IMR-90 (cell line): ENCODE measurements at places on chromosomes 5 and 9.

GRCh38 chr5:78858364-78858763 lies 126.7 kb downstream of the ARSB start:
- no peak for DNase-seq

DNA sequence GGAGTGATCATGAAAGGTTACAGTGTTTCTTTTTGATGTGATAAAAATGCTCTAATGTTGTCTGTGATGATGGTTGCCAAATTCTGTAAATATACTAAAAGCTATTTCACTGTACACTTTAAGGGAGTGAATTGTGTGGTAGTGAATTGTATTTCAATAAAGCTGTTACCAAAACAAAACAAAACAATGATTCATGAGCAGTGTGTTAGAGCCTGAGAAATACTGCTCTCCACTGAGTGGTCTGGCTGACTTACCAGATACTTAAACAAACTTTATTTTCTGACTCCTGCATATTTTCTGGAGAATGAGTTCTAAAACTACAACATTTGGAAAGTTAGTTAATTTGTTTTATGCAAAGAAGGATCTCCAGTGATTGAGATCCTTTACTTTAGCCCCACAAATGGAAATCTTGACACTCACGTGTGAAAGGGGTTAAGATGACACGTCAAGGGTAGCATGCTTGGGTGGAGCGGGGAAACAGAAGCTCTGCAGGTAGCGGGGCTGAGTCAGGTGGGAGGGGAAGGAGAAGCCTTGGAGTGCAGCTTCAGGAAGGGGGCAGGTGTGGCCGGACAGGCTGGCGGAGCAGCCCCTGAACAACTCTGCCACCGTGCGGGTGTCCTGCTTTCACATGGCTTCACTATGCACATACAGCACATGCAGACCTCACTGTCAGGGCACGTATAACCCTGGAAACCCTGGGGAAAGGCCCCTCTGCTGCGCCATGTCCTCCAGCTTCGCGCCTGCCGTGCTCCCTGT lies 256.7 kb downstream of the IRX1 start:
- DNase-seq = no peak

- DNase-seq = no peak
Observed at GRCh38 chr5:59712836-59713497, 180.6 kb downstream of the PDE4D start.

GRCh38 chr5:167503926-167504720 lies 787.3 kb upstream of the WWC1 start:
- DNase-seq = no peak

DNA sequence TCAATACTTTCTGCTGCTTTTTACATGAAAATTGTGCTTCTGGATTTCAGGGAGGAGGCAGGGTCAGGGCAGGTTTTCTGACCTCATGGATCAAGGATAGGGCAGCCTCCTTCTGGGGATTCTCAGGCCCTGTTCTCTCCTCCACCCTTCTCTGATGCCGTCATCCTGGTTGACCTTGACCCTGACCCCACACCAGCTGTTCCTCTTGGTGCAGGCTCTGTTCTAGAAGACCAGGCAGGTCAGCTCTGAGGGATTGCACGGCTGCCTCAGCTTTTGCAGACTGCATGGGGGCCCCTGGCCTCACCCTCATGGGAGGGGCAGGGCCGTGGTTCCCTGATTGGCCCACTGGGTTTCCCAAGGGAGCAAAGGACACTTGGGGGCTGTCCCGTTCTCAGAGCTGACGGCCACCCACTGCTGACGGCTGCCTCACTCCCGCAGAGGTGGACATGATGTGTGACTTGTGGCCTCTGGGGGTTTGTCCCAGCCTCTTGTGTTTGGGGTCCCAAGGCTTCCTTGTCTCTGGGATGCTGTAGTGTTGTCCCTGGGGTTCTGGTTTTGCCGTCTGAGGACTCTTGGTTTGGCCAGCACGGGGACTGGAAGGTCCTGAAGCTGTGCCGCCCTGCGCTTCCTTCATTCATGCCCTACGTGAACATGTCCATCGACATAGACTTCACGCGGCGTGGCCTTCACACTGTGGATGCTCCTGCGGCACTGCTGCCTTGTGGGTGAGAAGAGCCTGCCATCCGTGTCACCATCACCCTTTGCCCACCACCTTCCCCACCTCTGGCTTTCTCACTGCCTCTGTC lies 34.5 kb downstream of the CEP72 start:
- no peak for DNase-seq

- DNase-seq = no peak
Observed at GRCh38 chr9:136923881-136924280, 20.7 kb downstream of the FBXW5 start.

- no peak for DNase-seq
Observed at GRCh38 chr9:69472101-69472620, 147.1 kb downstream of the ENTREP1 start.

DNA sequence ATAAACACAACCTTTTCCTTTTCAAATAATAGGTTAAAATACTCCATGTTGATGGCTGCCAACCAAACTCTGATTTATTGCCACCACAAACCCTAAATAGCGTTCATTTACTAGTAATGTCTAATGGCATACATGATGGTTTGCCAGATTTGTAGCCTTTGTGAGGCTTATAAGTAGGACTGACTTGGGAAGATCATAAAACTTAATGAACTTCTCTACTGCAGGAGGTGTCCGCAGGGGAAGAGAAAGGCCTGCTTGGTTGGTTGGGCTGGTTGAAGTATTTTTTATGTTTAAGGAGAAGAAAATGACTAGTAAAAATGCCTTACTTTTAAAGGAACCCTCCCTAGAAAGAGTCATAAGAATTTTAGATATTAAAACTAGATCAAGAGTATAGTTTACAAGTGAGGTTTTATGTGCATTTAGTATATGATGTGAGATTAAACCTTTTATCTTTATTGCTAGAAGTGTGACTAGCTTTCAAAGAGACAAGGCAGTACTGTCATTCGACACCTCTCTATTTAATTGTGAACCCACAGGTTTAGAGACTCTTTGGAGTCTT lies 5.0 kb downstream of the PBX3 start:
- no peak for DNase-seq

DNA sequence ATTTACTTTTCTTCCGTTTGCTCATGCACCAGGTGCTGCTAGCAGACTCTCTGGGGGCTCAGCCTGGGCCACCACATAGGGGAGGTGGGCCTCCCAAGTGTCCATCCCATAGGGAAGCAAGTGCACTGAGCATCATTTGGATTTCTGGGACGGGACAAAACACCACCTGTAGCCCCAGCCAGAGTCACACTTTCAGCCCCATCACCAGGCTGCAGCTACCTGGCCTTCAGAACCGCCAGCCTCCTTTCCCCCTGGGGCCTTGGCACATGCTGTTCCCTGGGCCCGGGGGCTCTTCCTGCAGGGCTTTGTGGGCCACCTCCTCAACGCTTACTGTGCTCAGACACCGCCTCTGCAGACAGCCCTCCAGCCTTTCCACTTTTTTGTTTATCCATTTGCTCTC lies 19.6 kb upstream of the SUSD3 start:
- DNase-seq = no peak

DNA sequence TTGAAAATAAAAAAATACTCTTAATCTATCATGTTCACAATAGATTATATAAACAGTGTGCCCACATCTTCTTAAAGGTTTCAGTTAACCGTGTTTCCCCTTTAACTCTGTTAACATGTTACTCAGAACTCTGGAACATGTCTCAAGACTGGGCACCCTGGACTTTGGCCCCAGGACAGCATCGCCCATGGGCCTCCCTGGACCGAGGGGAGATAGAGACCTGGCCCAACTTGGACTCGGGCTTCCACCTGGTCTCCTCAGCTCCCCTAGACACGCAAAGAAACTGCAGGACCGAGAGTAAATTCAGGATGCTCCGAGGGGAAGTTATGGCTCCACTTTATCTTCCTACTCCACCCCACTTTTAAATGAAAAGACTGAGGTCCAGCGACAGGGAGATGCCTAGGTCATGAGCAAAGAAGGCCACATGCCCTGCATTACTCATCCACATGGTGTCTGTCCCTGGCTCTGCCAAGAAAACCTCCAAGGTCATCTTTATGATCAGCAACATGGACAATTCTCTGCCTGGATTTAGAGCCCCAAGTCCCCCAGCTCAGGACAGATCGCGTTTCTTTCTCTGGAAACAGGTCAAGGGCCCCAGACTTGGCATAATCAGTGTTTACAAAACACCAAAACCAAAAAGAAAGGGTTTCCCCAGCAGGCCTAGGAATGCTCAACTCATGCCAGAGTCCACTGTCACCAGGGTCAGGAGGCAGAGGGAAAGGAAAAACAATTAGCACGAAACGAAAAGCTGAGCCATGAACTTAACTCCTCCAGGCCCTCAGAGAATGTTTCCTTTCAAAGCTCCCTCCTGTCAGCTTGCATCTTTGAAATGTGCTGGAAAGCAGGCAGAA lies 17.4 kb downstream of the GPX3 start:
- DNase-seq = peak; percentile 75

GRCh38 chr9:21711504-21711903 lies 90.9 kb upstream of the MTAP start:
- peak; percentile 54 for DNase-seq

DNA sequence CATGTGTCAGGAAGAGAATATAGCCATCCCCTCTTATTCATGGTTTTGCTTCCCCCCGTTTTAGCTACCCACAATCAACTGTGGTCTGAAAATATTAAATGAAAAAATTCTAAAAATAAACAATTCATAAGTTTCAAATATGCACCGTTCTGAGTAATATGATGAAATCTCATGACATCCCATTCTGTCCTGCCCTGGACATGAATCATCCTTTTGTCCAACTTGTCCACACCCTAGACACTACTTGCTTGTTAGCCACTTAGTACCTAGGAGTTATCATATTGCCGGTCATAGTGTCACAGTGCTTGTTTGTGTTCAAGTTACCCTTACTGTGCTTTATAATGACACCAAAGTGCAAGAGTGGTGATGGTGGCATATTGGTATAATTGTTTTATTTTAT lies 113.5 kb downstream of the CAAP1 start:
- DNase-seq = peak; percentile 5

DNA sequence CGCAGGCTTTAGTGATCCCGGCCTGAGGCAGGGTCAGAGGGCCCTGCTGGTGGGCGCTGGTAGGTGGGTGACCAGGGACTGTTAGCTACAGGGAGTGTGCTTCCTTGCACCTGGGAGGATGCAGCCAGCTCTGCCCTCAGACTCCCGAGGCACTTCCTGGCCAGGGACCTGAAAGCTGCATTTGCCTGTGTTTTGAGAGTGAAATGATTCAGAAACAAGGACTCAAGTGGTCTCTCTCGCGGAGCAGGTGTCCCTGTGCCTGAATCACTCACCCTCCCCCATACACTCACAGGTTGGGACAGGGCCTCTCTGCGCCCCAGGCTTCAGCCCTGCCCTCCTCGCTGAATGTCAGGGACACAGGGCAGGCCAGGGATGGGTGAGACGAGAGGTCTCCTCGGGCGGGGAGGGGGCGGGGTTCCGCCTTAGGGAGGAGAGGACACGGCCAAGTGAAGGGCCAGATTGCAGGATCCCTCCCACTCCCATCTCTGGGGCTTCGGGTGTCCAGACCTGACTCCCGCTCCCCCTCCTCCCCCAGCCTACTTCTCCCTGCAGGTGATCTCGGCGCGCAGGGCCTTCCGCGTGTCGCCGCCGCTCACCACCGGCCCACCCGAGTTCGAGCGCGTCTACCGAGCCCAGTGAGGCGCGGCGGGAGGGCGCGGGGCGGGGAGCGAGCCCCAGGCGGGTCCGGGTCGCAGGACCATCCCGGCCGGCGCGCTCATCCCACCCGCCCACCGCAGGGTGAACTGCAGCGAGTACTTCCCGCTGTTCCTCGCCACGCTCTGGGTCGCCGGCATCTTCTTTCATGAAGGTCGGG lies 1.5 kb downstream of the LTC4S start:
- no peak for DNase-seq

- DNase-seq = peak; percentile 85
Observed at GRCh38 chr5:91170266-91170665, 212.9 kb downstream of the ARRDC3 start.

DNA sequence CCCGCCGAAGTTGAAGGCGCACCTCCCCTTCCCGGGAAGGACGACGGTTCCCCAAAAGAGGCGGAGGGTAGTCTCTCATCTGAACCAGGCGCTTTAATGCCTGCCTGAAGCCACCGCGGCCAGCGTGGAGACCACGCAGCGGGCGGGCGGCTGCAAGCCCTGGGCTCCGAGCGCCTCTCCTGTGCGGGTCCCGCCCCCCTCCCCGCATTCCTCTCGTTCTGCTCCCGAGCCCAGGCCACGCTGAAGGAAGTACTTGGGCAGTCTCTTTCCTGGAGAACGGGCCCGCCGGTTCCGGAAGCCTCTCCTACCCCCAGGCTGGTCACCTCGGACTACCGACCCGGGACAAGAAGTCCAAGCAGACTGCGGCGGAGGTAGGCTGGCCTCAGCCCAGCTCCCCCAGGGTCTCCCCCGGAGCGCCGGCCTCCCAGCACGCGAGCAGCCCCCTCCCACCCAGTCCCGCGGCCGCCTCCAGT lies 571 bp downstream of the PPIC start:
- DNase-seq = peak; percentile 29

- peak; percentile 75 for DNase-seq
Observed at GRCh38 chr9:120931231-120932085, 4.9 kb upstream of the TRAF1 start.

DNA sequence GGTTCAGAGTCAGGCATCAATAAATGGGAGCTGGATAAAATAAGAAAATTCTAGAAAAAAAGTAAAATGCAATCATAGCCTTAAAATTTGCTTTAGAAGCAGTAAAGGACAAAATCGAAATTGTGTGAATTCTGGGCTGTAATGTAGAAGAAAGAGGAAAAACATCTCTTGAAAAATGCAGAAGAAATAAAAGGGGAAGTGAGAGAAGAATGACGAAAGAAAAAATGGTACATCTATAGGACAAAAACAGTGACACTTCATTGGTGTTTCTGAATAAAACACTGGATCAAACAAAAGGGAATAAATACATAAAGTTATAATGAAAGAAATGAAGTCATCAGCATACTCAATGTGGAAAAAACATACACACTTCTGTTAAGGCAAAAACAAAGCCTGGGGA lies 642.3 kb downstream of the ACTL7B start:
- no peak for DNase-seq

- no peak for DNase-seq
Observed at GRCh38 chr5:85334-85995, 6.5 kb upstream of the PLEKHG4B start.

- no peak for DNase-seq
Observed at GRCh38 chr5:166032601-166033000, 2258.8 kb upstream of the WWC1 start.

- peak; percentile 97 for DNase-seq
Observed at GRCh38 chr5:81422671-81423070, 28.7 kb upstream of the ACOT12 start.

DNA sequence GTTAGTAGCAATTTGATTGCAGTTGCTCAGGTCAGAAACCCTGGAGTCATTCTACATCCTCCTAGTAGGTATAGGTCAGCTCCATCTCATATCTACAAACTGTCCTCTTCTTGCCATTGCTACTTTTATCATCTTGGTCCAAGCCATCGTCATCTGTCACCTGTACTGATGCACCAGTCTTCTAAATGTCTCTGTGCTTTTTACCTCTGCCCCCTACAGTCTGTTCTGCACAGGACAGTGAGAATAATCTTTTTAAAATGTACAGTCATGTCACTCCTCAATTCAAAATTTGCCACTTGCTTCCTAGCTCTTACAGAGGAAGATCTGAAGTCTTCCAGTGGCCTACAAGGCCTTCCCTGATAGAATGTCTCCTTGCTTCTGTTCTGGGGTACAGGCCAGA lies 6.8 kb downstream of the NNT start:
- no peak for DNase-seq

- DNase-seq = no peak
Observed at GRCh38 chr9:124761710-124762109, 9.4 kb downstream of the NR6A1 start.
